ENCODE measurements at places on chromosomes 7 and 10. TPM values are rescaled to one million over a fixed set of nuclear protein-coding genes. Genes with fewer than 3 reads are reported as not detected.

GRCh38 chr7:30556840-30557239 is 37.8 kb upstream of the GARS1 start:
- DNase-seq = no peak

DNA sequence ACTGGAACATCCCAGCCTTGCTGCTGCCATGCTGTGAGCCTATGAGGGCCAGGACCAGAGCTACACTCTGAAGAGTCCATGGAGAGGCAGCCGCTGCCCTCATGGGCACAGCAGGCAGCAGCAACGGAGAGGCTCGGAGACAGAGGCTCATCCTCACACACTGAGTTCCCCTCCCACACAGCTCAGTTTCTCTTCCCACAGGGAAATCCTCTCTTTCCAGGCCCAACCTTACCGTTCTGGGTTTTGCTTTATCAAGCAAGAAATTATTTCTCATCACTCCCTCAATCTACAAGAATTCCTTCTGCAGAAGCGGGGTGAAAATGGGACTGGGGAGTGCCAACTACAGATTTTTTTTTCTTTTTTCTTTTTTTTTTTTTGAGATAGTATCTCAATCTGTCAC is 36.6 kb downstream of the GOLGA7B start:
- DNase-seq = no peak

- DNase-seq = no peak
Measured at GRCh38 chr10:80492848-80493521, 38.9 kb downstream of the TSPAN14 start.

SLK gene
- total RNA-seq = 20.4 TPM

- DNase-seq = no peak
Measured at GRCh38 chr10:13650961-13651360, 64.2 kb downstream of the PRPF18 start.

DNA sequence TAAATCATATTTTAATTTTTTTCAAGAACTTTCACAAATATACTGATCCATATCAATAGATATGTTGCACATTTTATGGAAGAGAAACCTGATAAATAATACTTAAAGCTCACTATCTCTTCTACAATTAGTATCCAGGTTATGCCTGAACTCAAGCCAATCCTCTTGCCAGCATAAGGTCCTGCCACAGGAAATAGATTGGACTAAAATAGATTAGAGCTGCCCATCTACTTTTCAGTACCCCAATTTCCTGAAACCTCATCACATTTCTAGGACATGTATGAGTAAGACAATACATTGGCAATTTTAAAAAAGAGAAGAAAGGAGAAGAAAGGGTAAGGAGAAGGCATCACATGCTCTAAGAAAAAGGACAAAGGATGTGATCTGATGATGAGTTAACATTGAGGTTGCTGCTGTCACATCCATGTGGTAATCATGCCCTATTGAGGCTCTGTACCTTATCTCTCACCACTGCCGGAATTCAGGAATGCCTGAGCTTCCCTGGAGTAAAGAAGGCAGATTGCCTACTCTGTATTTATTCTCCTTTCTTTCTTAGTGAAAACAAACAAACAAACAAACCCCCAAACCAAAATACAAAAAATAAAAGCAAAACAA is 199.7 kb downstream of the ANK3 start:
- DNase-seq = no peak

CALHM2 gene
- 4.5 TPM for total RNA-seq

DNA sequence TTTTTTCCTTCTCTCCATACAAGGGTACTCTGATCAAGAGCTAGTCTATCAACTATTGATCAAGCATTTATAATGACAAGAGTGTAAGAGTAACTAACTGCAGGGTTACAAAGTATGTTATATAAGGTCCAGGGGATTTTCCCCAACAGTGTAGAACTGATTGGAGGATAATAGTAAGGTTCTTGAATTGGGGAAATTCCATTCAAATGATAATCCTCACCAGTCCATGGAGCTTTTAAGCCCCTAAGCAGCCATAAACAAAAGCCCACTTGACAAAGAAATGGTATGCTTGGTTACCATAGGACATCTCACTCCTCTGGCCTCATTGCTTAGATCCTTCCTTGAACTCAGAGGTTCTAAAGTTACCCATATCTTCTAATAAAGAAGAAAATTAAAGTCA is 8.2 kb downstream of the YME1L1 start:
- no peak for DNase-seq

GRCh38 chr10:111137007-111137406 is 60.2 kb downstream of the ADRA2A start:
- no peak for DNase-seq

DNA sequence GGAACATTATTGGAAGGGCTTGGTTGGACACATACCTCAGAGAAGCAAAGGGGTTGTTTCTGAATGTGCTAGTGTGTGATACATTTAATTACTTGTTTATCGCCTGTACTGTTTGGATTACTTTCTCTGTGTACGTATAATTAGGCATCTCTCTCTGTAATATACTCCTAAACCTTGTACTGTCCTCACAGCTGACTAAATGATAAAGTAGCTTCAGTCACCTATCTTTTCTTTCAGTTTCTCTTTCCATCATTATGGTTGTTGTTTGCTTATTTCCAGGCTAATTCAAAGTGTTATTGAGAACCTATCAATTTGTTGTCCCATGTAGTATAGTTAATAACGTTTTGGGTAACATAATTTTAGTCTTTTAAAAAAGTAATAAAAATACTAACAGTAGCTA is 34.0 kb downstream of the MXI1 start:
- no peak for DNase-seq

GRCh38 chr10:124746992-124747391 is 2.8 kb upstream of the FAM53B start:
- no peak for DNase-seq

MARCHF5 gene
- total RNA-seq = 25.6 TPM
